ENCODE measurements at places on chromosomes 5 and 9. TPM values are rescaled to one million over a fixed set of nuclear protein-coding genes. Genes with fewer than 3 reads are reported as not detected.

GRCh38 chr9:81822967-81823366, 105.3 kb upstream of the SPATA31D4 start:
- DNase-seq: no peak

- DNase-seq: no peak
Measured at GRCh38 chr5:26881901-26882300, 156.5 kb downstream of the CDH9 start.

DNA sequence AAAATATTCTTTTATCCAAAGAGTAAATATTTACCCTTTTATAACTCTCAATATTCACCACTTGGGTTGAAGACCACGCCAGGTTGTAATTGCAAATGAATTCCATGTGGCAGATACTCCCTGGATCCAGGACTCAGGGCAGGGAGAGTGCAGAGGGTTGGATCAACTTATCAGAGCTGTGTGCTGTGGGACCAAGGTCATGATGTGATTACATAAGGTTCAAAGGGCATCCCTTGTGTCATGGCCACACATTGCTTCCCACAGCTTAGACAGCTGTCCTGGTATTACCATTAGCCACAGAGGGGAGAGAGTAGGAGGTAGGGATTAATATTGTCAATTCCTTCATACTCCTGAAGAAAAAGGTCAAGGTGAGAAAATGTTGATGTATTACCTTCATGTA, 133.9 kb downstream of the JAKMIP2 start:
- DNase-seq: no peak

GRCh38 chr9:14315875-14316601, 2.1 kb upstream of the NFIB start:
- DNase-seq: no peak

DNA sequence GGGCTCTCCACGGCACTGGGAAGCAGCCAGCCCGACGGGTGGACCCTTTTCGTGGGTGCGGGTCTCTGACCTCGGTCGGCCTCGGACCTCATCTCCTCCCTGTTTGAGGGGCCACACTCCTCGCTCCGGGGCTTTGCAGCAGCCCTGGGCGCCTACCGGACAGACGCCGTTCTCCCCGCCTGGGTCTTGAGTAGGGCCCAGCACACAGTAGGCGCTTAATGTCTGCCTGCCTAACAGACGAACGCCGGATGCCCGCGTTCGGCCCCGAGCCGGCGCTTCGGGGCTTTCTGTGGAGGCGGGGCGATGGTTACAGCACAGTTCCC, 842 bp upstream of the GTF3C5 start:
- DNase-seq: no peak

GRCh38 chr5:110707260-110707844, 19.1 kb downstream of the TMEM232 start:
- no peak for DNase-seq

DNA sequence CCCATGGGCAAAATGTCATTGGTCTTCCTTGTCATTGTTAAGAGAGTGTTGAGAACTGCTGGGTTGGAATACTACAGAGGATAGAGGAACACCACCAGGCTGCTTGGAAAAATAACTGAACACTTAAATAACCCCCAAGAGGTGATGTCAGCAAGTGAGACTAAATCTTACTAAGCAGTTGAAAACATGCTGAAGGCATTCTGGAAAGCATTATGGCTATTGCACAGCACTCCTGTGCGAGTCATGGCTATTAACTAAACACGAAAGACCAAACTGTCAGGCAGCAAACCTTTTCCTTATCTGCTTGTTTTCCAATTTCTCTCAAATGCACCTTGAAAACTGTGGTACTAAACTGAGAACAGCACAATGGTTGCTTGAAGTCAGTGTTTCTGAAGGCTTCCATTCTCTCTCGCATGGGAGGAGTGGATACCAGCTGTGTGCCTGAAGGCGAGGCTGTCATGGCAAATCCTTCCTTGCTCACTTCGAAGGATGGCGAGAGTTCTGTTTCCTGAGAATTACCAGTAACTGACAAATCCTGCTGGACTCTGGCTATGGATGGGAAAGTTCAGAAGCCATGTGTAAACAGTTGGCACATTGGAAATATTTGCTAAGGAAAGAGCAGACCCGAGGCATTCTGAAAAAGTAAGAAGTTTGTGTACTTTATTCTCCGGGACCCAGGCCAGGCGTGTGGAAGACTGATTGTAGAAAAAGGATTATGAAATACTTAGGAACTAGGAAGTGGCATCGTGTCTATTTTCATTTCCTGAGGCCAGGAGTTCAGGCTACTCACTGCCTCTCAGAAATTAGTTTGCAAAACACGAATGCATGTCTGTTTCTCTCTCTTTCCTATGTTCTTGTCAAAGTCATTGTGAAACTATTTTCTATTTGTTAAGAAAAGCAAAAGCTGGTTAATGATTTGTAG, 182.1 kb downstream of the DMRT2 start:
- DNase-seq: no peak

GRCh38 chr5:138444774-138445546, 6.1 kb downstream of the REEP2 start:
- DNase-seq: no peak

DNA sequence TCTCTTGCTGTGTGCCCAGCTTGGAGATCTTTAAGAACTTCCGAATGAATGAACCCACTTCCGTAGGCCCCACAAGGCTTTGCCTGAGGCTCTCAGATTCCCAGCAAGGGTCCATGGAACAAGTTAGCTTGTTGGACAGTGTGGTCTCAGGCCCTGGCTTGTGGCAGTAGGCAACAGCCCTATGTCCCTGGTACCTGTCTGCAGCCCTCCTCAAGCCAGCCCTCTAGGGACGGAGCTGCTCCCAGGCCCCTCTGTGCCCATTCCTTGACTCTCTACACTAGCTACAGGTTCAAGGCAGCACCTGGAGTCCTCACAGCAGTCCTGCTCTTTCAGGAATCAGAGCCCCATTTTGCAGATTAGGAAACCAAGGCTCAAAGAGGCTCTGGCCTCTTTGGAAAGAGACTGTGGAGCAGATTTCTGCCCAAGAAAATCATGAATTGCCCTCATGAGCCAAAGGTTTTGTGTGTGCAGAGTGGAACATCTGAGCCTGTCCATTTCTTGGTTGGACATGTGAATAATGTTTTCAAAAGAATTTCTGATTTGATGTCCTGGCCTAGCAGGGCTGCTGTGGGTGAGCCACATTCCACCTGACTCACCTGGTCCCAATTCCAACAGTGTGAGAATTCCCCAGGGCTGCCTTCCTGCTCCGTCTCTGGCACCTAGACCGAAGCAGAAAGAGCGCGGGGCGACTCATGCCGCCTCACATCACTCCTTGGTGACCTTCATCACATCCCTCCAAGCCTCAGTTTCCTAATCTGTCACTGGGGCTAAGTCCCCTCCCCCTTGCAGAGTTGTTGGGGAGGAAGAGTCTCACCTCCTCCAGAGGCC, 131.7 kb downstream of the BARX1 start:
- no peak for DNase-seq

GRCh38 chr9:126533926-126534310, 79.8 kb upstream of the LMX1B start:
- no peak for DNase-seq

DNA sequence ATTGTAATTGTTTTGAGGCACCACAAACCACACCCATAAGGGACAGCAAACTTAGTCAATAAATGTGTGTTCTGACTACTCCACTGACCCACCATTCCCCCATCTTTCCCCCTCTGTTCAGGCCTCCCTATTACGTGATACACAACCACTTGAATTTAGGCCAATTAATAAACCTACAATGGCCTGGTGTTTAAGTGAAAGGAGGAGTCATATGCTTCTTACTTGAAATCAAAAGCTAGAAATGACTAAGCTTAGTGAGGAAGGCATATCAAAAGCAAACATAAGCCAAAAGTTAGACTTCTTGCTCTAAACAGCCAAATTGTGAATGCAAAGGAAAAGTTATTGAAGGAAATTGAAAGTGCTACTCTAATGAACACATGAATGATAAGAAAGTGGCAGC, 14.6 kb downstream of the ZBTB43 start:
- no peak for DNase-seq

DNA sequence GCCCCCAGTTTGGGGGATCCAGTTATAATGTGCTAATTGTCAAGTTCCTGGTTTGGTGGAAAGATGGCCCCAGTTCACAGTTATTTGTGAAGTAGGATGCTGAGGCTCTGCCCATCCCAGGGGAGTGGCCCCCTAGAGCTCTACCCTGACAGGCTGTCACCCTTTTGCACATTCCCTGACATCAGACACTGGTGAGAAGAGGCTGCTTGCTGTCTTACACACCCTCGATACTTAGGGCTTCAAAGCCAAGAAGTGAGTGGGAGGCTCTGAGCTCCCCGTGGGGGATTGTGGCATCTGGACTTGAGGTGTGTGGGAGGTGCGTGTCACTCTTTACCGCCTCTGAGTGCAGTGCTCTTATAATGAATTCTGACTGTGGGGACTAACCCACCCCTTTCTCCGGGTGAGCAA, 168.5 kb downstream of the DOCK2 start:
- no peak for DNase-seq

GRCh38 chr5:133552925-133553525, 59.3 kb downstream of the FSTL4 start:
- no peak for DNase-seq

DNA sequence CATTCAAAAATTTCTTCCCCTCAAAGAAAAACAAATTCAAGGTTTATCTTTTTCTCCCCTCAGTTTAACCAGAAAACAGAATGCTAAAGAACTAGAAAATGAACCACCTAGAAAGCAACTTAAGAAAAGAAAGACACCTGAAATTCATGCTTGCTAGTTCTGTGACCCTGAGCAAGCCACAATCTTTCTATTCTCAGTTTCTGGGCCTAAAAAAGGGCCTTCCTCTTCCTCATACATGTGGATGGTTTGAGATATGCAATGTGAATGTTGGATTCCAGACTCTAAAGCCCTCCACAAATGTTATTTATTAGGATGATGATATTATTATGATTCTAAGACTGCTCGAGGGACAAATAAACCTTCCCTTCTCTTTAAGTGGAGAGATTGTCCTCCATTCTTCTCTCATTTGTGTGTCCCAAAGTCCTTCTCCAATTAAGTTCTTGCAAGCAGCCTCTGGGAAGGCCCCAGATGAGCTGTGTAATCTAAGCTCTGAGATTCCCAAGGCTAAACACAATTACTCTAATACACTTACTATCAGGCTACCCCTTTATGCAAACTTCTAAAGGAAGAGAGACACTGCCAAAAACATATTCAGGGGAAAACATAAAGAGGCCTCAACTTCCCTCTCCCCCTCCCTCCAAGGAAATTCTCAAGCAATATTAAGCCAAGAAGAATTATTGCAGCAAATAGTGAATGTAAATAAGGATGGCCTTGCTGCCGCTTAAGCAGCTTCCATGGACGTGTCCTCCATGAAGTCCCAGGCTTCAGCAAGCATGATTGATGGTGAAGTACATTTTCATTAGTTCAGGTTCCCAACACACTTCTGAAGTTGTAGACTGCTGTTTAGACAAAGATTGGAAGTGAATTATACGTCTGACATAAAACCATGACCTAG, 80.2 kb downstream of the PRKACG start:
- no peak for DNase-seq

DNA sequence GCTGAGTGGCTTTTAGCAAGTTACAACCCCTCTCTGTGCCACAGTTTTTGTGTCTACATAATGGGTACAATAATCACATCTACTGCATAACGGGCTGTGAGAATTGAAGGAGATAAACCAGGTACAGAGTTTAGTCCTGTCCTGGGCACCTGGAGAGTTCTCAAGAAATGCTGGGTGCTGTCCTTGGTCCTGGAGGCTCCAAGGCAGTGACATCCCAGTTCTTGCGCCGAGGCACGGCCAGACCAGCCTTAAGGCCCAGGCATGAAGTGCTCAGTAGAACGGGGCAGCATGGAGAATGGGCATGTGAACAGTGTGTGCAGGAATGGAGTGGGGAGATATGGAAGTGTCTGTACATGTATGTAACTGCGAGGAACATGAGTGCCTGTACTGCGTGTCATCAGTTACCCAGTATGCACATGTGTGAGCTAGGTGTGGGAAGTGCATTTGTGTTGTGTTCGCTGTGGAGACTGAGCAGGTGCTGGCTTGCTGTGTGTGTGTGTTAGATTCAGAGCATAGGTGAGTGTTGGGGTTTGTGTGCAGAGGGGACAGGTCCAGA, 6.3 kb upstream of the UNC5A start:
- no peak for DNase-seq

DNA sequence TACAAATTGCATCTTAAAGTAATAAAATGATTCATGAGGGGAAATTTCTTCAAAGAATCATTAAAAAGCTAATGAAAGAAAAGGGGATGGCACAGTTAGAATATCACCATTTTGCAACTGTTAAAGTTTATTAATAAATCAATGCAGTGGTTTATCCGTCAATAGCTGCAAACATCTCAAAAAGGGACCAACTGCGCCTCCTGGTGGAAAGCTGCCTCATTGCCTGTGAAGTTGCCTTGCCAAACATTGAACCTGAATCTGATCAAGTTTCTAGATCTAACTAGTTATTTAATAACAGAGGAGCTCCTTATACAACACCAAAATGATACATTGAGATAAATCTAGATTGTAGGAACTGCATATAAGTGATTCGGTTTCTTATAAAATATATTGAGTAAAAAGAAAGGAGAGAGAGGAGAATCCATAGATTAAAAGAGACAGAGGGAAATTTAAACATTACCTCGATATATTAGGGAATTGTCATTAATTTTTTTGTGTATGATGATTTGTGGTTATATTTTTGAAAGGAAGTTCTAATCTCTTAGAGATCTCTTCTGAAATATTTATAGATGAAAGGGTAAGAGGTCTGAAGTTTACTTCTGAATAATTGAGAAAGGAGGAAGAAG, 6.9 kb upstream of the NDUFB6 start:
- DNase-seq: no peak

DNA sequence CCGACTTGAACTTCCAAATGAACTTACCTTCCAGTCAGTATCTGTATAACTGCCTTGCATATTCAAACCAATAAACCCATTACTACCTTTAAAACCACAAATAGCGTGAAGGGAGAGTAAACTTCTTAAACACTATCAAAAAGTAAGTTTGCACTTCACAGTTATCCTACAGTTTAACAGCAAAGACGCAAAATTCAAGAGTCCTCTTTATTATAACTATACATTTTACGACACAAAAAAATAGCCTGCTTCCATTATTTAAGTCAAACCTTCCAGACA, 1.8 kb downstream of the PTBP3 start:
- no peak for DNase-seq

Gene TRIM7
- total RNA-seq: 52.0 TPM

Gene PSAT1
- 16.2 TPM for total RNA-seq

Gene ENTREP1
- total RNA-seq: 4.2 TPM

Gene LIFR
- total RNA-seq: 28.8 TPM

Gene MARVELD2
- 12.4 TPM for total RNA-seq

Gene FGFR4
- 0.68 TPM for total RNA-seq

Gene PCDHB6
- 0.19 TPM for total RNA-seq

Gene PMPCA
- 38.7 TPM for total RNA-seq

Measured in esophagus squamous epithelium (tissue), 5 donors.